ENCODE measurements at places on chromosomes 11 and 22.

GRCh38 chr11:67119585-67120391, 725 bp downstream of the KDM2A start:
- DNase-seq = peak; percentile 45

DNA sequence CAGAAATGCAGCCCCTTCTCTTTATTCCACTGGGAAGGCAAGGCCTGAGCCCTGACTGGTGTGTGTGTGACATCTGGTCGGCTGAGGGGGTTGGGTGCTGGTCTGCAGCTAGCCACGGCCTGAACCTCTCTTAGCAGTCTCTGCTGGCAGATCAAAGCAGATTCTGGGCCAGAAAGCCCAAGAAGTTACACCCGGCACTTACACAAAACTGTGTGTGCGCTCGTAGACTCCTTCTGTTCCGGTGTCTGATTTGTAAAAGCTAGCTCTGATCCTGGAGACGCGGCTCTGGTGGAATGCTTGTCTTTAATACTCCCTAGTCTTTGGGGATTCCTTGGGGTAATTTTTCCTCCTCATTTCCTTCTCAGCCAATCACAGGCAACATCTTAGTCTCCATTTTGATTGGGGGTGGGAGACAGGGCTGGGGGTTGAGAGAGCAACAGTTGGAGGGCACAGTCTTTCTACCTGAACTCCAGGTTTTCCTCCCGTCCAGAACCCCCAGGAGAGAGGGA, 5.5 kb downstream of the PKNOX2 start:
- DNase-seq = no peak

DNA sequence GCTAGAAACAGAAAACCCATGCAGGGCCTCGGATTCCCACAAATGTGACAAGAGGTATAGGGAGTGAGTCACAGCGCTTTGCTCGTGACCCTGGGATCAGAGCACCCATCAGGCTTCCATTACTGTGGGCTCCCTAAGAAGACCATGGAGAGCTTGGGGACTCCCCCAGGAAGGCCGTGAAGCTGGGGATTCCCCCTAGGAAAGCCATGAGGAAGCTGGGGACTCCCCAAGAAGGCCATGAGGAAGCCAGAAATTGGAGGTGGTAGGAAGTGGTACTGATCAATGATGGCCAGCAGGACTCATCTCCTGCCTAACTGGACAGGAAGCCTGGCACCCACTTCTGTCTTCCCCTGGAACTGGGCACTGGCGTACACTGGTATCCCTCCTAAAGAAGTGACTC, 10.1 kb upstream of the DCPS start:
- DNase-seq = no peak

GRCh38 chr11:134585666-134586610, 173.9 kb upstream of the B3GAT1 start:
- DNase-seq = no peak

- DNase-seq = no peak
Observed at GRCh38 chr22:36405671-36406538, 18.1 kb upstream of the MYH9 start.

DNA sequence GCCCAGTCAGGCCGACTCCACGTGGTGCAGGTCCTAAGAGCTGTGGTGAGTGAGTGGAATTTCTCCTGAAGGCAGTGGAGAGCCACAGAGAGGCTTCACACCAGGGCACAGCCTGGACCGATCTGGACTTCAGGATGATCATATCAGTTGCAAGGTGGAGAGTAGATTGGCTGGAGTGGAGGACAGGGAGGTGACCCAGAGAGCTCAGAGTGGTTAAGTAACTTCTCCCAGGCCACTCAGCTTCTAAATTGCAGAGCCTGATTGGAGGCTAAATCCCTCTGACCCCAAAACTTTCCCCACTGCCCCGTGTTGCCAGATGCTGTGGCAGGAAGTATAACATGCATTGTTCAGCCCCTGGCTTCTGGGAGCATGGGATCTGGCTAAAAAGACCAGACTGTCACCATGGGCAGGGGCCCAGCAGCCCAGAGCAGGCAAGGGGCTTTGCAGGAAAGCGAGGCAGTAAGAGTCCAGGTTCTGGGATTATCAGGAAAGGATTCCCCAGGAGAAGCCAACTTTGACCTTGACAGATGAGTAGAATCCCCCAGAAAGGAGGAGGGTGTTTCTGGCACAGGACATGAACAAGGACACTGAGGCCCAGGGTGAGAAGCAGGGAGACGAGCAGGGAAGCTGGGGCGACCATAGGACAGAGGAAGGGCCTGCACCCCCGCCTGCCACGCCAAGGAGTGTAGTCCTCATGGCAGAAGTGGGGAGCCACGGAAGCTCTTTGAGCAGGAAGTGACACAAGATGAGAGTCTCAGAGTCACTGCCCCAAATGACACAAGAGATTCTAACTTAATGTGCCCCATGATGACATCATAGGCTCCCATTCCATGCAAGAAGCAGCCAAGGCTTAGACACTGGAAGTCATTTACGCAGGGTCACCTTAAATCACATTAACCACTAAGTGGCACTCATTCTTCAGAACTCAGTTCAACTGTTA, 4.8 kb downstream of the SLC35C1 start:
- no peak for DNase-seq

GRCh38 chr22:32644252-32645100, 157.0 kb upstream of the TIMP3 start:
- DNase-seq = peak; percentile 79

DNA sequence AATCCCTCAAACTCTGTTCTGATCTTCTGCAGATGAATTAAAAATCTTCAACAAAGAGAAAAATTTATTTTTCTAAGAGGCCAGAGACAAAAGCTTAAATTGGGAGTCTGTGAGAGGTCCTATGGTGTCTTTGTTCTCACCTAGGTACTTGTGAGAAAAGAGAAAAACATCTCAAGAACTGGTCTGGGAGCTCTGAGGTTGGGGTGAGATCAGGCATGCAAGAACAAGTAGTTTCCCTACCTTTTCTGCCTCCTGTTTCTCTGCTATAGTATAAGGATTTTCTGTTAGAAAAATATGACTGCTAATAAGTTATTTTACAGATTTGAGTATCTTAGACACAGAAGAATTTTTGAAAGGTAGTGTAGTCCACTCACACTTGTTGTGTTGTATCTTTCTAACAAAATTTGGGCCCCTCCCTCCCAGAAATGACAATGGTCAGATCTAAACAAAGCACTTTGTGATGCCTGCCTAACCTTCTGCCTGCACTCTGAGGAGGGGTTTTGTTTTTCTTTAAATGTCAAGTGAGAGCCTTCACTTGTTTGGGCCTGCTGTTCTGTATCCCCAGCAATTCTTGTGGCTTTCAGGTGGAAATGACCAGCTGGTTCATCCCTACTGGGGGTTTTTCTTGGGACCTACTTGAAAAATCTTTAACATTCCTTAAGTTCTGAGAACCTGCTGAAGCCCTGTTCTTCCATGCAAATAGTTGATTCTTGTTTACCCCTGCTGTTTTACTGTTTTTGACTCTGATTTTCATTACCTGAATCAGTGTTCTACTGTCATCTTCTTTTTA, 13.6 kb upstream of the OR51S1 start:
- no peak for DNase-seq

DNA sequence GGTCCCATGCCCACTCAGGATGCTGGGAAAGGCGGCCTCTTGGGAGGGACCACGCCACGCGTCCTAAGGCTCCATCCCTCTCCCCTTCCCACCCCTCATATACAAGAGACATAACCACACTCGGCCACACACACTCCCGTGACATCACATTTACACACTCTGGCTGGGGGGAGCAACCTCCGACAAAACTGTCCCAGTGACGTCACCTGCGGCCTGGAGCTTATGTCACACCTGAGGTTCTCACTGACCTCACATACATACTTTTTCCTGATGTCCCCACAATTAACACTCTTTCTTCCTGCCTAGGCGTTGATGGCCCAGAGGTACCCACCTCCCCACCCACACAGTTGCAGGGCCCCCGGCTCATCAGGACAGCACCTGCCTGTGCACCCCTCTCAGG, 1.9 kb downstream of the ELFN2 start:
- DNase-seq = no peak

GRCh38 chr11:57713835-57714234, 1.4 kb downstream of the TMX2 start:
- DNase-seq = no peak

GRCh38 chr11:12152321-12152720, 41.9 kb downstream of the MICAL2 start:
- no peak for DNase-seq

- DNase-seq = no peak
Observed at GRCh38 chr11:69297787-69298266, 3.9 kb downstream of the MYEOV start.

- DNase-seq = peak; percentile 71
Observed at GRCh38 chr11:67401495-67402191, at the start of gene PPP1CA. PPP1CA (minus strand) TSS chr11:67401858; CDS start chr11:67401782, 76 bp downstream.

GRCh38 chr11:62186195-62186594, 3.8 kb upstream of the SCGB1D1 start:
- no peak for DNase-seq

- DNase-seq = no peak
Observed at GRCh38 chr22:45917146-45917545, 59.8 kb downstream of the WNT7B start.

DNA sequence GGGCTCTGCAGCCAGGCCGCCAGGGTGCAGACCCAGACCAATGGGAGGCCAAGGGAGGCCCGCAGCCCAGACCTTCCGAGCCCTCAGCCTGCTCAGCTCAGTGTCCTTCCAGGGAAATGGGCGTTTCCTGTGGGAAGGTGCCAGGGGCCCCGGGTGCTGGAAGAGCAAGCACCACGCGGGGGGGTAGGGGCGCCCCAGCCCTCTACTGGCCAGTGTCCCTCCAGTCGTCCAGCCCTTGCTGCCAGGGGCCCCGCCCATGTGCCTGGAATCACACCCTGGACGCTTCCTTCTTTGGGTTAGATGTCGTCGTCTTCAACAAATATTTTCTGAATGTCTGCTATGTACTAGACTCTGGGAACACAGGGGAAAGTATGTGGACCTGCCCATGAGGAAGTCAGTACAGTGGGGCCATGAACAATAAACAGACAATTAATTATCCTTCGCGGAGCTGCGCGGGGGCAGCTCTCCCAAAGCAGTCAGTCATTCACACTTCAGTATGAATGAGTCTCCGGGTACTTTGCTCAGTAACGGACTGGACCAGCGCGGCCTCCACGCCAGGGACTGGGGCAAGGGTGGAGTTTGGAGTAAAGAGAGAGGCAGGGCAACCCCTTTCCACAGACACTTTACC, 60.2 kb downstream of the CDKN1C start:
- DNase-seq = peak; percentile 79

DNA sequence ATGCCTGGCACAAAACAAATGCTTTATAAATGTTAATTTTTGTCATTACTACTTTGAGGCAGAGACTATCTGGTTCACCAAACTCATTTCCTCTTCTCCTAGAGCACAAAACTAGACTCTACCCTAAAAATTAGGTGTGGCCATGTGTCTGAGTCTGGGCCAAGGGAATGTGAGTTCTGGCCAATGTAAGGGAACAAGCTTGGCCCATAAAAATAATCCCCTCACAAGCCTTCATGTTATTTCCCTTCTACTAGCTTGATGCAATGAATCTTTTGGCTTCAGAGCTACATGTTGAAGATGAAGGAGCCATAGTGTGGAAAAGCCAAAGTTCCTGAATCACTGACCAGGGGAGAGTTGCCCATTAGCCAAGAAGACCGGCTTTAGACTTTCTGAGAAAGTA, 406.5 kb upstream of the CCDC90B start:
- DNase-seq = no peak

DNA sequence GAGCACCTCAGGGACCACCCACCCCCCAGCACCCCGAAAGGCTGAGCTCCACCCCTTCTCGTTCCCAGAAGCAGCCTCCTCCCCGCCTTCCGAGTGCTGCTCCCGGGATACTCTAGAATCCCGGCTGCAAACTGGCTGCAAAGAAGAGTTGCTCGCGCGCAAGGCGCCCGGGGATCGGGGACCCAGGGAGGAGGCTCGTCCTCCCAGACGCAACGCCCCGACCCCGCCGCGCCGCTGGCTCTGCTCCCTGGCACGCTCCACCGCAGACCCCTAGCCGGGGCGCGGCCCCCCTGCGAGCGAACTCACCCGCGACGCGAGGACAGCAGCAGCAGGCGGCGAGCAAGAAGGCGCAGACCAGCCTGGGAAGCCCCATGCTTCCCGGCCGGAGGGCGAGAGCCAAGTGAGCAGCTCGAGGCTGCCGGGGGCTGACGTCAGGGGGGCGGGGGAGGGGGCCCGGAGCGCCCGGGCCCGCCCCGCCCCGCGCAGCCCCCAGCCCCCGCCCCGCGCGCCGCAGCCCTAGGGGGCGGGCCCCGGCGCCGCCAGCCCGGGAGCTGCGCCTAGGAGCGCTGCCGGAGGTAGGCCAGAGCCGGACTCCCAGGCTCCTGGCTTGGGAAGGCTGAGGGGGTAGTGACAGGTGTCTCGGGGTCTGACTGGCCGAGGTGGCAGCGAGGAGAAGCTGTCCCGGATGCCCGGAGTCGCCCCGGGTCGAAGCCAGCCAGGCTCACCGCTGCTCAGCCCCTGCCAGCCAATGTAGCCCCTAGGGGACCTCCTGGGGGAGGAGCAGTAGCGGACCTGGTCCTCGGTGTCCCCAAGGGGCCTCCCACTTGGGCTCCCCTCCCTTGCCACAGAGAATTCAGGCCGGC, at the start of gene MCAM:
TSS of gene MCAM (minus strand) at position 402 of the 863 bp plus-strand sequence. CDS start at position 373, 29 bp downstream.
- peak; percentile 65 for DNase-seq

DNA sequence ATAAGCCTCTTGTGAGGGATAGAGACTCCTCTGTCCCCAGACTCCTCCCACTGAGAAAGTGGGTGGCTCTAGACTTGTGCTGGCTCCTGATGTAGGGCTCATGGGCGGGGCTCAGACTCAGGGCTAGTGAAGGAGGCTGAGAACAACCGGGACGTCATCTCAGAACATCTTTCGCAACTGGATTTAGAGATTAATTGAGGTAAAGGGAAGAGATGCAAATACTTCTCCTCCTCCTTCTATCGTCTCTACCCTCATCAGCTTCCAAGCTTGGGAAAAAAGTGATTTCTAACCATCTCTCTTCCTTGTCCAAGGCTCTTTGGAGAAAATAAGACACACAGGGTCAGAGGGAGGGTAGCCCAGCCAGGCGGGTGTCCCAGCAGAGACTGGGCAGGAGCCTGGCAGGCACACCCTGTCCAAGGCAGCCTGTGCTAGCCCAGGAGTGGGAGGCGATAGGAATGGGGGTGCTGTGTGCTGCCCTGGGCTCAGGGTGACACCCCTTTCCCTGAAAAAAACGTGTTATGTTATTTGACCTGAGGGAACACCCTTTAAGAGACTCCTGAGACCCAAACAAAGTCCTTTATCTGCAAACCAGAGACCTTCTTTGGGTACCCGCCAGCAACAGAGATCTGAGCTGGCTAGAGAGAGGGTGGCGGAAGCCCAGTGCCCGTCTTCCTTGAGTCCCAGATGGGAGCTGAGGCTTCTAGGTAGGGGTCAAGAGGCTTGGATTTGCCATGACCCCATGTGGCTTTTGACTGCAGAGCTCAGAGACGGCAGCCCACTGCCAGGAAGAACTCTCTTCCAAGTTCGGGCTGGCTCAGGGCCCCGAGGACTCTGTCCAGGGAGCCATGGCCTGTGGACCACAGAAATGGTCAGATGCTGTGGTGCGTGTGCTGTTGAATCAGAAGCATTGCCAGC, 160.9 kb downstream of the ADAMTS15 start:
- no peak for DNase-seq

- peak; percentile 72 for DNase-seq
Observed at GRCh38 chr22:24463071-24463760, 31.9 kb upstream of the UPB1 start.

- DNase-seq = no peak
Observed at GRCh38 chr11:64546600-64546999, 44.4 kb upstream of the SLC22A12 start.

GRCh38 chr11:58654908-58655296, 32.4 kb downstream of the CNTF start:
- DNase-seq = no peak

- peak; percentile 66 for DNase-seq
Observed at GRCh38 chr11:820655-821511, 2.2 kb downstream of the PNPLA2 start.

- DNase-seq = no peak
Observed at GRCh38 chr11:9302448-9302847, 11.9 kb downstream of the TMEM41B start.

GRCh38 chr22:22245256-22245909, 797 bp downstream of the VPREB1 start:
- DNase-seq = no peak
